ENCODE measurements at places on chromosomes 4 and X. TPM values are rescaled to one million over a fixed set of nuclear protein-coding genes. Genes with fewer than 3 reads are reported as not detected.
A peak's percentile ranks its signal among the peaks of the same experiment; 100 is the strongest.

DNA sequence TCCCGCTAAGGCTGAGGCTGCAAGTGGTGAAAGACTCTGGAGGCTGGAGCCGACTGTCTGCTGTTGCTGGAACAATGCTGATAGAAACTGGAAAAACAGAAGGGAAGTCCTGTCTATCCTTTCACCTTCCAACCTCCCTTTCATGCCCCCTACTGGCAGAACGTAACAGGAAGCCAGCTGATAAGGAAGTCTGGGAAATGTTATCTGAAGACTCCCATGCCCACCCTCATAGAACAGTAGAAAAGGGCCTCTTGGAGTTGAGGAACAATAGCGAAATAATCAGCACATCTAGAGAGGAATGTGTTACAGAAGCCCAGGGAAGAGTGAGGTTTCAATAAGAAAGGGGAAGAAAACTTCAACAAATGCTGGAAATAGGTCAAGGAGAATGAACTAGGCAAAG lies 117.1 kb upstream of the DKK2 start:
- DNase-seq: no peak

DNA sequence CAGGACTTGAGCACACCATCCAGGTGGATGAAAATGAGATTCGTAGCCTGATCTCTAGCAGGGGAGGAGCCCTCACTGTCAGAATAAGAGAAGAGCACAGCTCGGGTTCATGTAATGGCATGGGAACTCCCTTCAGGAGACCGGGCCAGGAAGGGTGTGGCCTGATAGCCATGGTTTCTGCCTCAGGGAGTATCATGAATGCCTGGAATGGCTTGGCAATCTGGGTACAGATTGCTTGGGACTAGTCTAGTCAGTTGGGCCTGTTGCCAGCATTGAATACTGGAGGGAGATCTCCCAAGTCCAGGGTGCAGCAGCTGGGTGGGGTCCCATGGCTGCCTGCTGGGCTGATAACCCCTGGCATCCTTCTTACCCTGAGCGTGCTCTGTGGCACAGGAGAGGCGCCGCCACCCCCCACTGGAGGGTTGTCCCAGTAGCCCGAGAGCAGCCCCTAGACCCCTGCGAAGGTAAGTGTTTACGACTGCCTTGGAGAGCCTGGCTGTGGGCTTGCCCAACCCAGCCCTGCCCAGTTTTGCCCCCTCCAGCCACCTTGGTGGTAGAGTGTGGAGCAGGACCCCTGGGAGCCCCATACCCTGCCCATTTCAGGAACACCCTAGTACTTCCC lies 298.8 kb downstream of the TEX13A start:
- DNase-seq: no peak

DNA sequence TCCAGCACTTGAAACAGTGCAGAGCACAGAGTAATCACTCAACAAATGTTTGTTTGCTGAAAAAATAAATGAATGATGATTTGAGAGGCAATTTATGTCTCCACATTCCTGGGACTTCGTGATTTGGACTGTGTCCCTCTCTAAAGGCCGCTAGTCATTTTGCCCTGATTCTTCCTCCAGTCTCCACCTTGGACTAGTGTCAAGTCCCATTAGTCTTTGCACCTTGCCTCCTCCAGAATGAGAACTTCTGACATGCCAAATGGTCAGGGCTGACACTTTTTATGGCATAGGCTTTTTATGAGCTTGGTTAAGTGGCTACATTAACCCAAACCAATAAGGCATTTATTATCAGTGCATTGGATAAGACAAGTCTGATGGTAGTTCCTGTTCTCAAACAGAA lies 65.1 kb upstream of the POF1B start:
- DNase-seq: no peak

EDNRA gene
- total RNA-seq: 50.6 TPM

TMEM165 gene
- 191 TPM for total RNA-seq

ALB gene
- total RNA-seq: not detected

DNA sequence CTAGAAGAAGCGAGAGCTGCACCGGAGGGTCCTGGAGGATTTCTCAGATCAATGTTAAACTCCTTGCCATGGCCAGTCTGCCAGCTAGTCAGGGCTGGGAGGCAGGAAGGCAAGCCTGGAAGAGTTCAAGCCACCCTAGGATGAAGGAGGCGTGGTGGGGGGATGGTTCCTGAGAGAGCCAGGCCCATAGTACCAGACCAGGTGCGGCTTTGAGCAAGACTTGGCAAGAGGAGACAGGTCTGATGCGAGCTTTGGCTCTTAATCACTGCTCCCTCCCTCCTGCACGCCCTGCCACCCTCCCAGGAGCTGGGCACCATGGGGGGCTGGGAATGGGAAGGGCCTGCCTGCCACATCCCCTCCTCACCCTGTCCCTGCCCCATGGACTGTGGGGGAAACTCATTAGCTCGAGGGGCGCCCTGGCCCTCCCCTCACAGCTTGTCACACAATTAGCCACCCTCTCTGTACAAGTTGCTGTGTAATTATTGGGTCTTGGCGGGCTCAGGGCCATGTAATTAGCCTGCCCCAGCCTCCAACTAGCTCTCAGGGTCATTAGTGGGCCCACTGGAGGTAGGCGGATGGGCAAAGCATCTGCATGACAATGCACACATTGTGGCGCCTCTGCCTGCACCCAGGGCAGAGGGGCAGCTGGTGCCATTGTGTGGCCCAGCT lies 50.3 kb downstream of the EFNB1 start:
- DNase-seq: no peak

- no peak for DNase-seq
These were observed 22.8 kb downstream of the MFAP3L start for GRCh38 chr4:170003071-170004070.

DNA sequence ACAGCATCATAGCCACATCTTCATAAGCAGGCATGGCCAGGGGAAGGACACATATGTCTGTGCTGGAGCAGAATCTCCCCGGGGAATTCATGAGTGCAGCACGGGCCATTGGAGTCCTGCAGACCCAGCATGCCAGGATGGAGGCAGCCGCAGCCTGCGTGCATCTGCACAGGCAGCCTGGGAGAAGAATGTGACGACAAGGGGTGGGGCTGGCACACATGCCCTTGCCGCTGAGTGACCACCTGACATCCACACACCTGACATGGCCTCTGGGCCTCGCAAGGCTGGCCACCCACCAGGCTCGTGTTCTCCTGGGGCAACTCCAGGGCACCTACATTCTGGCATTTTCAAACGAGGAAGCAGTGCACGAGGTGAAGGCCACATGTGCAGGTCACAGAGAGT lies 66.2 kb upstream of the AFAP1 start:
- DNase-seq: no peak

CTAG2 gene
- not detected for total RNA-seq

PAGE5 gene
- not detected for total RNA-seq

DMP1 gene
- not detected for total RNA-seq

- DNase-seq: no peak
These were observed 39.5 kb upstream of the CD40LG start for GRCh38 chrX:136608295-136608933.

- no peak for DNase-seq
These were observed 27.5 kb downstream of the TMEM156 start for GRCh38 chr4:39004758-39005157.

- no peak for DNase-seq
These were observed 88.0 kb downstream of the CORIN start for GRCh38 chr4:47749858-47750257.

- DNase-seq: peak; percentile 19
These were observed 265.7 kb downstream of the RAB28 start for GRCh38 chr4:13218326-13218958.

DNA sequence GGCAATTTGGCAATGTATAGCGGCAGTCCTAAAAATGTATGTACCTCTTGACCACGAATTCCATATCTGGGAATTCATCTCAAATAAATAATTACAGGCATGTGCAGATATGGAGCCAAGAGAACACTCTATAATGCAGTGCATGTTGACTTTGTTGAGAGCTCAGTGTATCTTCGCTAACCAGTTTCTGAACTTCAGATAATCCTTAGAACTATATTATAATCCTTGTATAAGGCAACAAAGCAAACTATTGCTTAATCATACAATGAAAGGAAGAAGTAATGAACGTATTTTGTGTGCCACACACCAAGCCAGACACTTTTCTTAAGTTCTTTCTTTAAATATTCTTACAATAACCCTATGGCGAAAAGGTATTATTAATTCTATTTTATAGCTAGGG lies 168.5 kb downstream of the SMIM20 start:
- DNase-seq: no peak

- no peak for DNase-seq
These were observed 41.5 kb downstream of the HHIP start for GRCh38 chr4:144687466-144687865.

DNA sequence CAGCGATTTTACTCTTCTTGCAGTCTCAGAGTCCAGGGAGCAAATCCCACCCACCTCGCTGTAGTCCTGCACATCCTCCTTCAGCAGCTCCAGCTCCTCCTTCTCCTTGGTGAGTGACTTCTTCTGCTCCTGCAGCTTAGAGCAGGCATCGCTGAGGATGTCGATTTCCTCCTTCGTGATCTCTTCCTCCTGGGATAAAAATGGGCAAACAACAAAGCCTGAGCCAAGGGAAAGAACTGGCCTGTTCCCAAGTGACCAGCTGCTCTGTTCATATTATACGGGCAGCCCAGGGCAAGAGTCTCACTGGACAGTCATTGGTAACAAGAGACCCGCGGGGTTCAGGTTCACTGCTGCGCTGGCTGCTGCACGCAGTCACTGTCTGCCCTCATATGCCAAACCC lies 26.2 kb downstream of the FGFR3 start:
- no peak for DNase-seq

GRCh38 chr4:86919561-86920223 lies 15.1 kb upstream of the AFF1 start:
- no peak for DNase-seq

GRCh38 chrX:67544281-67545035 lies 637 bp downstream of the AR start:
- DNase-seq: peak; percentile 21

GRCh38 chr4:61245069-61245714 lies 45.1 kb downstream of the ADGRL3 start:
- no peak for DNase-seq

GRCh38 chrX:19787305-19787815 lies 100.0 kb downstream of the SH3KBP1 start:
- no peak for DNase-seq

DNA sequence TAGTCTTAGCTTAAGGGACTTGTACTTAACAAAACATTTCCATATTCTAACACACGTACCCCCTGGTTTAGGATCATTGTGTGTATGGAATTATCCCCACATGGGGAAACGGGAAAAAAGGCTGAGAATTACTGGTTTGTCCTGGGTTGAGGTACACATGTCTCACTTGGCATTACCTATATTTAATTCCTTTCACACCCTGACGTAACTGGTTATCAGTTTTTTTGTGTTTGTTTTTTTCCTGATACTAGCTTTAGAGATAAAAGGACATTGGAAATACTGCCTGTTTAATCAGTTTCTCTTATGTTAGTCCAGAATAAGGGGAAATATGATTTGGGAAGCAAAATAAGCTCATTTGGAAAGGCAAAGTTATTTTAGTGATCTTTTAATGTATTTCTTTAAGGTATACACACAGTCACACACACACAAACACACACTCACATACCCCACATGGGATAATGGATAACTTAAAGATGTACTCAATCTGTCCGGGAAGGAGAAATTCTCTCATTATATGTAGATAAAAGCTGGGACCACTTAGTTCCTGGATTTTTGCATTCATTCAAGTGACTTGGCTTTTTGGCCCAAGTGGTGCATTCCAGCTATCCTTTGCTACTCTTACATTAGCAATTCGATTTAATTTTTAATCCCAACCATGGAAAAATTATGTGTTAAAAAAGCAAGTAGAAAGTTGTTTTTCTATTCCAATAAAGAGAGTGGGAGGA lies 13.0 kb downstream of the SEPTIN11 start:
- no peak for DNase-seq

DNA sequence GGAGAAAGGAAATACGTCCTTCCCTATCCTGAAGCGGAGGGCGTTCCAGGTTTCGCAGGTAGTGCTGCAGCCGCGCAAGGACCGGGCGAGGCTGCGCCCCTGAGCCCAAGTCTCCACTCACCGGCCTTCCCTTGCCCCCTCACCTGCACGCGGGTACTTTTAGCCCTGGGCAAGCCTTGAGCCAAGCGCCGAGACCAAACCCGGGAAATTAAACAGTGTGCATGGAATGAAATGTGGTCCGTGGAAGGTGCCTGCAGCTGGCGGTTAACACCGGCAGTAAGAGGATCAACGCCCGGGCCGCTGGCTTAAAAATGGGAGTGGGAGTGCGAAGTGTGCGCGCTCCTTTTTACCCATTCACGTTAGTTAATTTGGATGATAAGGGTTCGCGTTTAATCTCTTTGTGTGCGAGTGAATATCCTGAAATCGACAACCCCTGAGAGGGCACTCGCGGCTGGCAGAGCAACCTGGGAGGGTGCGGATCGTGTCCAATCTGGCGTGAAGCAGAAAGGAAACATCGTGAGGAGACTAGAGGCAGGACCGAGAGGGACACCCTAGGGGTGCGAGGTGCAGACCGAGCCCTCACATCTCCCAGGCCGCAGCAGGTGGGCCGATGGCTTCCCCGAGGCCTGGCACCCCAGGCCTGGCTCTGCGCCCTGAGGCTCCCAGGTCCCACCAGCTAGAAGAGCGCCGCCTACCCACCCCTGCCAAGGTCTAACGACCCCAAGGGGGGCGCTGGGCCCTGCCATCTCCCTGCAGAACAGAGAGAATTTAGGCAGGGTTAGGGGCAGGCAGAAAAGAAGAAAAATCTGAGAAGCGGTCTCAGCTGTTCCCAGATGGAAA lies 2.0 kb upstream of the HELT start:
- no peak for DNase-seq

- no peak for DNase-seq
These were observed 15.6 kb upstream of the EXOSC9 start for GRCh38 chr4:121785479-121785878.

DNA sequence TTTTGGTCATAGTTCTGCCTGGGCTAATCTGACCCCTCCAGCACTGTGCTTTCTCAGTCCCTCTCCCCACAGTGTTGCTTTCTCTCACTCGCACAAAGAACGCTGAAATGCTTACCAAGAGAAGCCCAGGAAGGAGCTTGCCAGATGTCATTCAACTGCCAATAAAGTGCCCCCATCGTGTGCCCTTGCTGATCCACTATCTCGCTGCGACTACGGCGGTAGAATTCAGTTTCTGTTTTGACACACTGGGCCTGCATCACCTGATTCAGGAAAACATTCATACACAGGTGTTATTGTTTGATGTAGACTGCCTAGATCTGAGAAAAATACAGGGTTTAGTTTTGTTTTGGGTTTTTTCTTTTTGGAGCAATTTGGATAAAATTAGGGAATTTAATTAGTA lies 121.2 kb downstream of the MANBA start:
- no peak for DNase-seq

- peak; percentile 74 for DNase-seq
These were observed at the start of gene PRRG1 for GRCh38 chrX:37349221-37350033. Gene PRRG1 (plus strand): TSS chrX:37349364. CDS start chrX:37406250, 56,886 bp downstream.

GRCh38 chr4:73194064-73194463 lies 64.5 kb downstream of the ANKRD17 start:
- DNase-seq: no peak

YIPF7 gene
- 4.6 TPM for total RNA-seq

LIMCH1 gene
- total RNA-seq: 12.9 TPM

DNA sequence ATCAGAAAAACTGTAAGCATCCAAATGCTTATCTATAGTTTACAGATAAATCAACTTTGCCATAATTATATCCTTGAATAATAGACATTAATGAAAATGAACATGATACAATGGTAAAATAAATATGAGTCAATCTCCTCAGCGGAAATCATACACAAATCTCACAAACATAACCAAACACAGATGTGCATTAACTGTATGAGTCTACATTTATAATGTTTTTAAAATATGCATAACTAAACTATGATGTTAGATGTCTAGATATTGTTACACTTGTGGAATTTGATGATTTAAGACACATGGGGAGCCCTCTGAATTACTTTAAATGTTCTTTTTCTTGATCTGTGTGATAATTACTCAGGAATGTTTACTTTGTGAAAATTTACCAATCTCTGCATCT lies 951.2 kb downstream of the TECRL start:
- no peak for DNase-seq

ERCC6L gene
- total RNA-seq: 0.26 TPM
